ENCODE measurements at places on chromosomes 4 and X. TPM values are rescaled to one million over a fixed set of nuclear protein-coding genes. Genes with fewer than 3 reads are reported as not detected.
A peak's percentile ranks its signal among the peaks of the same experiment; 100 is the strongest.

TNIP2 gene
- 30.1 TPM for polyA plus RNA-seq

ZDHHC9 gene
- polyA plus RNA-seq: 71.0 TPM

UBE2K gene
- polyA plus RNA-seq: 33.5 TPM

DNA sequence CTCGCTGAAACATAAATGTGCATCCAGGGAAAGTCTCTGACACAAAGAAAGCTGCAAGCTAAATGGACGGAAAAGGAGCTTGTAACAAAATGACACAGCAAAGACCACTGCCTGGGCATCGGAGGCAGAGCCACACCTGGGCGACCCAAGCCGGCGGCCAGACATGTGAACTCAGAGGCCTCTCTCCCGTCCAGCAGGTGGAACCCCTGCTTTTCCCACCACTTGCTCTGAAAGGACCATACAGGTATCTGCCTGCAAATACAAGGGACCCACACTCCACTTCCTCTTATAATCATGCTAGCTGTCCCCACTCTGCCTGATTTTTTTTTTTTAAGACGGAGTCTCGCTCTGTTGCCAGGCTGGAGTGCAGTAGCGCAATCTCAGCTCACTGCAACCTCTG lies 12.0 kb downstream of the CPLX1 start:
- no peaks in the 10 kb centered on the region for H3K36me3 ChIP-seq
- no peak overlapping the region for H3K27ac ChIP-seq
- H3K4me3 ChIP-seq: no peak overlapping the region
- no peaks in the 10 kb centered on the region for H3K4me1 ChIP-seq

DNA sequence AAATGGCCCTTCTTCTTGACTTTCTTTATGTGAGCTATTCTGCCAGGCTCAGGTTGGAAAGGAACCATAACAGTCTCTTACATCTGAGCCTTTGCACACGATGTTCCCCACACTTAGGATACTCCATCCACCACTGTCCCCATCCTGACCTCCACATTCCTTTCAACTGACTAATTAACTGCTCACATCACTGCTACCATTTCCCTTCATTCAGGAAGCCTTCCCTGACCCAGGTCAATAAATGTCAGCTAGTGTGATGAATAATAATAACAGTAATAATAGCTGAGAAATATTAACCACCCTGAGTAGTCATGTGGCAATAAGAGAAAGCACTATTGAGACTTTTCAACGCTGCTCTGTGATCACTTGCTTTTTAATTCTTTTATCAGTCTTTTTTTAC lies 291.7 kb downstream of the KCNIP4 start:
- H3K4me1 ChIP-seq: no peaks in the 10 kb centered on the region
- H3K27me3 ChIP-seq: no peaks in the 10 kb centered on the region
- no peak overlapping the region for H3K4me3 ChIP-seq

GRCh38 chr4:5399790-5400421 lies 308.5 kb downstream of the EVC2 start:
- H3K36me3 ChIP-seq: no peaks in the 10 kb centered on the region
- no peaks in the 10 kb centered on the region for H3K27me3 ChIP-seq
- H3K4me3 ChIP-seq: no peak overlapping the region

- no peak for DNase-seq
- peaks cover 2% of the 10 kb centered on the region for H3K27me3 ChIP-seq
- no peak overlapping the region for H3K4me3 ChIP-seq
- no peaks in the 10 kb centered on the region for H3K4me1 ChIP-seq
These were observed 148.4 kb upstream of the CLNK start for GRCh38 chr4:10832806-10833628.

DNA sequence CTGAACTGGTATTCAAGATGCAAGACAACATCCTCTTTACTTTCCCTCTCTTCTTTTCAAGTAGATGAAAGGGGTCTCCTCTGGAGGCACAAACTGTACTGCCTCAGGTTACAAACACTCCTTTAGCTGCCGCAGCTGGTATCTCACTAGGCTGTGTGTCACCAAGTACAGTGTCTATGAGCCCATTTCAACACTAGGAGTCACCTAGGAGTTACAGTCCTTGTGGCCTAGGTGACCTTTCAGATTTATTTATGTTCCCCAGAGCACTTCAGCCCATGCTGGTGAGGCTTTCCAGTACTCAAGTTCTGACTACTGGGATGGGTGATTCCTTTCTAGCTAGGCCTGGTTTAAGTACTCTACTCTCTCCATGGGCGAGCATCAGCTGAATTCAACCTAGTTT lies 32.4 kb upstream of the TMLHE start:
- no peak overlapping the region for H3K27ac ChIP-seq
- no peak overlapping the region for H3K4me3 ChIP-seq
- no peaks in the 10 kb centered on the region for H3K4me1 ChIP-seq
- no peak for DNase-seq
- no peaks in the 10 kb centered on the region for H3K27me3 ChIP-seq

DNA sequence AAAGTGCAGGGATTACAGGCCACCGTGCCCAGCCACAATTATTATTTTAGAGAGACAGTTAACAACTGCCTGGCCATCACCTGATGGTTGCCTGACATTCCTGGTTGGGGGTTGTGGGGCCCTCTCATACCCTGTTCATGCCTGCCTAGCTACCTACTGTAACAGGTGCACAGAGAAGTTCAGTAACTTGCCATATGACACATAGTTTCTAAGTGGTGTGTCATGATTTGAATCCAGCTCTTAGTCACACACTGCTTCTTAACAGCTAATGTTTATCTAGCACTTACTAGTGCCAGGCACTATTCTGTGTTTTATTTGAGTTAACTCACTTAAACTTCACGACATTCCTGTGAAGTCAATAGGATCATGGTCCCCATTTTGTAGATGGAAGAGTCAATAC lies 122.7 kb upstream of the JADE1 start:
- H3K4me3 ChIP-seq: no peak overlapping the region
- no peak for DNase-seq
- no peaks in the 10 kb centered on the region for H3K4me1 ChIP-seq
- no peak overlapping the region for H3K27ac ChIP-seq
- H3K27me3 ChIP-seq: no peaks in the 10 kb centered on the region

DNA sequence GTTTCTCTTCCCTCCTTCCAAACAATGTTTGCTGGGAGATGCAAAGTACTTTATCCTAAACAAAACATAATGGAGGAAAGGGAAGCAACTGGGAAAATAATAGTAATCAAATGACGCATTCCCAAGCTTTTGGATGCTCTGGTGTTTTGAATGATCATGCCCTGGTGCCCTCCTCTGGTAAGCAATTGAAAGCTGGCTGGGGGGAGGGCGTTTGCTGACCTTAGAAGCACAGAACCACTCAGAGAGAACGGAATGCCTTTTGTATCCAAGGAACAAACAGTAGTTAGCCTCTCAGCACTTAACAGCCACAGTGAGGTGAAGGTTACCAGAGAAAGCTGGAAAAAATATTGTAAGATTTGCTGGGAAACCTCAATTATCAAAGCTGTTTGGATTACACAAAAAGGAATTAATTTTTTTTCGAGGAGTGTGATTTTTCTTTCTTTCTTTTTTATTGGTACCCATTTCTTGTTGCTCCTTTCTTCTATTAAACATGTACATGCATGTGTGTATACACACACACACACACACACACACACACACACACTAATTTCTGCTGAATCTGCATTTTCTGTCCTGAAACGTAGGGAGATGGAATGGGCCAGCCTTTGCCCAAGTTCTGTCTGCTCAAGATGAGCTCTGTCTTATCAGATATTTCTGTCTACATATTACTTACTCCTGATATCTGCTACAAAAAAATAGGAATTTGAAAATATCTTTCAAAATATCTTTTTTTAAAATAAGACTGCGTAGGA lies 155.8 kb upstream of the IGFBP7 start:
- H3K27me3 ChIP-seq: no peaks in the 10 kb centered on the region
- H3K36me3 ChIP-seq: no peaks in the 10 kb centered on the region
- no peak for DNase-seq
- no peaks in the 10 kb centered on the region for H3K4me1 ChIP-seq
- no peak overlapping the region for H3K27ac ChIP-seq
- H3K4me3 ChIP-seq: no peak overlapping the region

- no peak overlapping the region for H3K27ac ChIP-seq
- no peak for DNase-seq
- H3K27me3 ChIP-seq: no peaks in the 10 kb centered on the region
- no peaks in the 10 kb centered on the region for H3K36me3 ChIP-seq
- no peak overlapping the region for H3K4me3 ChIP-seq
These were observed 640.0 kb upstream of the BOD1L1 start for GRCh38 chr4:14267373-14268060.

GRCh38 chr4:99893839-99894160 lies 427 bp downstream of the LAMTOR3 start:
- H3K4me1 ChIP-seq: peaks cover 9% of the 10 kb centered on the region
- peak overlapping the region; percentile 73 for H3K4me3 ChIP-seq

DNA sequence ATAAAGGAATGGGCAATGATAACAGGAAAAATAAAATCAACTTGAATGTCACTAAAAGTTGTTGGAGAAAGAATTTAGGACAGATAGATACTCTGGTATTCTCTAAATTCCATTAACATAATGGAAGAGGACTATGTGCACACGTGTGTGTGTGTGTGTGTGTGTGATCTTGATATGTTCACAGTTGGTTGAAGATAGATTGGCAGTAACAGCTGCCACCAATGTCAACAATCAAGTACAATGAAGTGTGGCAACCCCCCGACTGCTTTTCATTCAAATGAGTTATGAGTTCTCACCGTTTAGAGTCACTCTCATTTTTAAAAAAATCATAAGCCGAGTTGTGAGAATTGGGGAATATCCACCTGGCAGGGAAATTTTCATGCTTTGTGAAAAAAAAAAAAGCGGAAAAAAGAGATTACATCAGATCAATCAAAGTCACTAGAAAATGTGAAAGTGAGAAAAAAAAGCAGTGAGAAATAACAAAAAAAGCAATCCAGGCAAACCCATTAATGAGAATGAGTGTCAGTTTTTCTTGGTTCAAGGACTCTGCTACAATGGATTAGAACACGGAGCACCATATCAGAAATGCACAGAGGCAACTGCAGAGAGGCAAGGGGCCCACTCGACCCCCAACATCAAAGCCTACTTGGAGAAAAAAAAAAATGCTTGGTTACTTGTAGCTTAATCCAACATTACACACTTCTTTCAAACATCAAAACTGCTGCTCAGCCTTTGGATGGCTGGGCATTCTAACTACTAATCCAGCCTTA lies 414.9 kb upstream of the PITX2 start:
- no peaks in the 10 kb centered on the region for H3K4me1 ChIP-seq
- no peak overlapping the region for H3K4me3 ChIP-seq
- DNase-seq: no peak
- no peak overlapping the region for H3K27ac ChIP-seq

- no peaks in the 10 kb centered on the region for H3K4me1 ChIP-seq
- H3K36me3 ChIP-seq: no peaks in the 10 kb centered on the region
- no peak for DNase-seq
- no peak overlapping the region for H3K4me3 ChIP-seq
These were observed 5.3 kb upstream of the KIAA1210 start for GRCh38 chrX:119132961-119133360.
